ENCODE measurements at places on chromosomes 6 and 20.

GRCh38 chr6:10146715-10147451 lies 268.0 kb downstream of the TFAP2A start:
- DNase-seq: no peak

GRCh38 chr6:167748046-167748445 lies 78.7 kb upstream of the AFDN start:
- no peak for DNase-seq

- DNase-seq: no peak
Observed at GRCh38 chr6:141107591-141108160, 1025.0 kb upstream of the GJE1 start.

DNA sequence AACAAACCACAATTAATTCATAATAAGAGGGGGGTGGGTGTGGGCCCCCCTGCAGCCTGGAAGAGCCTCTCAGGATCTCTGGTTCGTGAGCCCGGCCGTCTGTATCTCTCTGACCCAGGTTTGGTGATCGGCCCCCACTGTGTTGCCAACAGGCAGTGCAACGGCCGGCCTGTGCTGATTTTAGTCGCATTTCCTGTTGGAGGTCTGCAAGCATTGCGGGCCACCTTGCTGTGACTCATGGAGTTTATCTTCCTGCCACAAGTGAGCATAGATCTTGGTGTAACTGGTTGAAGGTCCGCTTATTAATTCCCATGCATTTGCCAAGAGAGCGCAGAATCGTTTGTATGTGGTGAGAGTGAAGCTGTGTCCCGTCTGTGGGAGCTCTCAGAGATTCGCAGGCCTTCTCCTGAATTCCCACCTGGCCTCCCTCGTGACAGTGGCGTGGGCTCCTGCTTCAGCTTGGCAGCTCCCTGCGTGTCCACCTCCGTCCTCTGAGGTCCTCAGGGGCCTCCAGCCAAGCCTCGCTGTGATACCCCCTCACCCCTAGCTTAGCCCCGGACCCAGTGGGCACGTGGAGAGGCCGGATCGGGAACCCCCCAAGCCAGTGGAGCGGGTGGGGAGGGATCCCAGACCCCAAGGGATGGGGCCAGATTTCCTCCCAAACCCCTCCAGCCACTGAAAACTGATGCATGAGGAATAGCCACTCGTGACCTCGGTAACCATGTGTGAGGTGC lies 269.8 kb downstream of the CDH4 start:
- no peak for DNase-seq

DNA sequence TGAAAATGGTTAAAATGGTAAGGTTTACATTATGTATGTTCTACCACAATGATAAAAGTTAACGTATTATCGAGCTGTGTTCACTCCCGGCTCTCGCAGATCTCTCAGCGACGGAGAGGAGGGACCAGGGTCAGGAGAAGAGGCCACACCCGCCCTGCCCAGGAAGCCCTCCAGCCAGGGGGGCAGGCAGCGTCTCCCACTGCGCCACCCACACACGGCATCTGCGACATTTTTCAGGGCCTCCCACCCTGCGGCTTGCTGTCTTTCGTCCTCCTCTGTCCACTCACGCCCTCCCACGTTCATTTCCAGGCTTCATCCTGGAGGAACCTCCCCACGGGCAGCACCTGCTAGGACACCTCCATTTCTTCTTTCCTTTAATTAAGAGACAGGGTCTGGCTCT lies 43.3 kb downstream of the ZBTB46 start:
- no peak for DNase-seq

GRCh38 chr6:89361171-89361570 lies 8.6 kb upstream of the UBE2J1 start:
- DNase-seq: no peak

DNA sequence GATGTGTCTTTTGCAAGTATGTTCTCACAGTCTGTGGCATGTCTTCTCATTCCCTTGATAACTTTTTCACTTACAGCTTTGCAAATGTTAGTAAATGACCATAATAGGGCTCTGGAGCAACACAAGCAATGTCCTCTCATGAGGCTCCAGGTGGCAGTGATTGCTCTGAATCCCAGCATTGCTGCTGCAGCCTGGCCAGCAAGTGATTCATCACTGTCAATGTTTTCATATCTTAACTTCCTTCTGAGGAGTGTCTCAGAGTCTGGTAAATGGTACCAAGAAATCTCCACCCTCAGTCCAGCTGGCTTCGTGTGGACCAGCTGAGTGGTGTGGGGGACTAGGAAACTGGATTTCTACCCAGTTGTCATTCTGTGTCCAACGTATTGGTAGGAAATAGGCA lies 139.6 kb downstream of the MYLK4 start:
- no peak for DNase-seq

DNA sequence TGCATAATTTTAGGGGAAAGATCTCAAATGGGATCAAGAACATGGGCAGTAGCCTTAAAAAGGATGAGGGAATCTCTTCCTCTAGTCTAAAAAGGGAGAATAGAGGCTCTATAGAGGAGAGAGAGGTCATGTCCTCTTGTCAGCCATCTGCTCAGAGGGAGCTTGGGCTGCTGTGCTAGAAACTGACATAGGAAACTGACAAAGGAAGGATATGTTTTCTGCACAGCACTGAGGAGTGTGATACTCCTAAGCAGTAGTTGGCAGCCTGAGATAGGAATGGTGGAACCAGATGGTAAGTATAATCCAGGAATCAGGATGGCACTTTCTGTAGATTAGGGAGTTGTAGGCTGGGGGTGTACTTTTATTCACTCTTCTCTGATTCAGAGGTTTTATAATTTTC lies 59.2 kb downstream of the PTPRA start:
- no peak for DNase-seq

DNA sequence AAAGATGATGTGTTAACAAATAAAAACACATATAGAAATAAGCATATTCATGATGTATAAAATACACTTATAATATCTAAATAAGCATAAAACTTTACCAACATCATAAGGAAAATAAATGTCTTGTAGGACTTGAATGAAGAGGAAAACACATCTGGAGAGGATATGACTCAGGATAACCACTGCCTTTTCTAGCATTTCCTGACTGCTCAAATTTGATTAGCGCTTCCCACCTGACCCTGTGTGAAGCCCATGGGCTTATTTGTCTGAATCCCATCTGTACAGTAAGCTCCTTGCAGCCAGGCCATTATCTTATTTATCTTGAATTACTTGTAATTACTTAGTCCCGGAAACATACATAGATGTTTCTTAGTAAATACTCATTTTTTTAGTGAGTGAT lies 608.6 kb downstream of the COL12A1 start:
- DNase-seq: no peak

GRCh38 chr6:110315869-110316398 lies 42.2 kb downstream of the METTL24 start:
- DNase-seq: no peak

DNA sequence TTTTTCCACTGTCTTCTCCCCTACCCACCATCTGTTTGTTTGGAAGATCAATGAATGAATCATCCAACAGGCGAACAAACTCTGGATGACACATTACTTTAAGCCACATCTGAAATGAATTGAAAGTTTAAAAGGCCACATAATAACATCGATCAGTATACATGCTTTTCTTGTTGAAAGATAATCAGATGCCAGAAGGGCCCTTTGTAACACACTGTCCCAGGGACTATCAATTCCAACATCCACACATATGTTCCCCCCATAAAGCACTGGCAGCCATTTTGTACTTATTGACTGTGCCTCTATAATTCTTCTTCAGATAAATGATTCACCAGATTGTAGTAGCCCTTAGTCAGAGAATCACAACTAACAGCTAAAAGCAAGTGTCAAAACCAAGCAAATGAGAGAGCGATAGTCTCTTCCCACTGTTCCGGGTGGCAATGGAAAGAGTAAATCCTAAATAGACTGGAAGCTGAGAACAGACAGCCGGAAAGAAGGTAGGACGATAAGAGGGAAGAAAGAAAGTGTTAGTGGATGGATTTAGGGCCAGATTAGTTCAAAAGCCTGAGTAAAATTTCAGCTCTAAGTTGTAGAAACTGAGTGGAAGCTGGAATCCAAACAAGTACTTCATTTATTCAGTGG lies 184.9 kb upstream of the TENT5A start:
- no peak for DNase-seq

DNA sequence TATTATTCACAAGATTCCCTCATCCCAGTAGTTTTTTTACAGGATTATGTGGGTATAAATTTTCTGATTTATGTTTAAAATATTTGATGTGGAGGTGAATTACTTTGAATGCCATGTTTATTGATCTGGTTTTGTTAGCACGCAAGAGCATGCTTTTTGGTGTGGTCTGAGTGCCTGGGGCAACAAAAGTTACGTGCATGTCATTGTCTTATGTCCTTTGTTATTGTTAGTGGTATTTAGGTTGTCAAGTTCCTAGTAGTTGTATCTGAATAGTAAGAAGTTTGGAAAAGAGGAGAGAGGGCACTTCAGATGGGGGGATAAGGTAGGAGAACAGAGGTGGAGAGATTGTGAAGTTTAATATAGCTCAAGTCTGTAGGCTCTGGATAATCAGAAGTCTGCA lies 95.0 kb downstream of the ATRN start:
- no peak for DNase-seq

DNA sequence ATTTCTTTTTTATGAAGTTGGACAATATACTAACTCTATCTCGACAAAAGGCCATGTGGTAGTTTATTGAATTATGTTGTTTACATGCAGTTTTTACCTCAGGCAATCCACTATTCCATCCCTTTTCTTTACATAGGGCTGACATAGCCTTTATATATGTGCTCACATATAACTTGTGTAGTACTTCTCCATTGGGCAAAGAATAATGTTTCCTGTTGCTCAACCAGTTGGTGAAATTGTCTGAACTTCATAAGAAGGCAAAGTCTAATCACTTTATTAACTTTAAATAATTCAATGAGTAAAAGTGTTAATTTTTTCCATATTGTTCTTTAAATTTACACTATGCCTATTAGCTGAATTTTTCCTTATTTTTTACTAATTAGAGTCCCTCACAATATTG lies 1272.1 kb downstream of the EPHA7 start:
- no peak for DNase-seq

DNA sequence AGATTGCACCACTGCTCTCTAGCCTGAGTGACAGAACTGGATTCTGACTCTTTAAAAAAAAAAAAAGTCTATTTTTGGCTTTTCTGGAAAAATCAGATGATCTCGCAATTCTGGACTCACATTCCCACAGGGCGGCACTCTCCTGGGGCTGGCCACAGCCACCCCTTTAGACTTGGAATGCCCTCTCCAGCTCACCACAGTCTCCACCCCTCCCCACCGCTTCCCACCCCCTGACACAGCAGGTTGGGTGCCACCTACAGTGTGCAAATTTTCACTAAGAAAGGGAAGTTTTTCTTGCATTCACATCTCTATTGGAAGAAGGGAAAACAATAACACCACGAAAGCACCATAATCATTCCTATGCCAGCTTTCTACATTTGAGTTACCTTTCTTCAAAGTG lies 15.4 kb downstream of the PDRG1 start:
- DNase-seq: no peak

- no peak for DNase-seq
Observed at GRCh38 chr6:44734886-44735629, 347.6 kb downstream of the CDC5L start.

- no peak for DNase-seq
Observed at GRCh38 chr6:126743076-126743475, 375.4 kb upstream of the RSPO3 start.

- peak; percentile 82 for DNase-seq
Observed at GRCh38 chr6:90413867-90414266, 117.2 kb upstream of the BACH2 start.

- DNase-seq: no peak
Observed at GRCh38 chr6:73556836-73557235, 36.0 kb upstream of the EEF1A1 start.

DNA sequence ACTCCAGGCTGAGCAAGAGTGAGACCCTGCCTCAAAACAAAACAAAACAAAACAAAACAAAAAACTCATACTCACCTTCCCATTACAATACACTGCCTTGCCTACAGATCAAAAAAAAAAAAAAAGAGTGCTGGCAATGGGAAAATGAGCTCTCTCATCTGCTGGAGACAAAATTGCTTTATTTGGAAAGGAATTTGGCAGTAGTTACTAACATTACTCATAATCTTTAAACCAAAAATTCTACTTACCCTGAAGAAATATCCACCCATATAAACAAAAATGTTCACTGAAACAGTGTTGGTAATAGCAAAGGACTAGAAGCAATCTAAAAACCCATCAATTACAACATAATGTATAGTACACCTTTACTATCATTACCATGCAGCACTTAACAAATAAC lies 120.4 kb downstream of the RNGTT start:
- DNase-seq: no peak

- DNase-seq: no peak
Observed at GRCh38 chr6:55659304-55659703, 80.3 kb upstream of the HMGCLL1 start.

- no peak for DNase-seq
Observed at GRCh38 chr20:11117808-11118528, 444.2 kb upstream of the JAG1 start.

DNA sequence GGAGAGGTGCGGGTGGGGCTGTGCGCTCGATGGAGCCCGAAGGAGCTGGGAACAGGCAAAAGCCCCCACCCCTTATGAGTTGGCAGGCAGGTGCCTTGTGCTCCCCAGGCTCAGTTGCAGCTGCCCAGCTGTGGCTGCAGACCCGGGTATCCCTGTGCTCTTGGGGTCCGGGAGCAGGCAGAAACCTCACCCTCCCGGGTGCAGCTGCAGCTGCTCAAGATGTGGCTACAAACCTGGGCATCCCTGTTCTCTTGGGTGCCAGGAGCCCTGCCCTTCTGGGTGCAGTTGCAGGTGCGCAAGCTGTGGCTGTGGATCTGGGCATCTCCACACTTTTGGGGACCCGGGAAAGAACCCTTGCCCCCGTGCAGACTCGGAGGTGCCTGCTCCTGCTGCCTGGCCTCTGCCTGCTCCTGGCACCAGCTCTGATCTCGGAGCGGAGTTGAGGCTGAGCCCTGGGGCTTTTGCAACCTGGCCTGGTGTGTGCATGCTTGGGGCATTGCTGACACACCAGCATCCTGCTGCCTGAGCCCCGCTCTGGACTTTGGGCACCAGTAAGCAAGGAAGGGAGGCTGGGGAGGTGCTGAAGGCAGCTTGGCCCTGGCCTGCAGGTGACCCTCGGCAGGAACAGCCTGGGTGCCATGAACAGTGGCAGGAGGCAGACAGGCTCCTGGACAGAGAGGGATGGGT lies 21.6 kb downstream of the OR2J3 start:
- DNase-seq: no peak

GRCh38 chr6:107156617-107157016 lies 41.3 kb upstream of the BEND3 start:
- DNase-seq: no peak

DNA sequence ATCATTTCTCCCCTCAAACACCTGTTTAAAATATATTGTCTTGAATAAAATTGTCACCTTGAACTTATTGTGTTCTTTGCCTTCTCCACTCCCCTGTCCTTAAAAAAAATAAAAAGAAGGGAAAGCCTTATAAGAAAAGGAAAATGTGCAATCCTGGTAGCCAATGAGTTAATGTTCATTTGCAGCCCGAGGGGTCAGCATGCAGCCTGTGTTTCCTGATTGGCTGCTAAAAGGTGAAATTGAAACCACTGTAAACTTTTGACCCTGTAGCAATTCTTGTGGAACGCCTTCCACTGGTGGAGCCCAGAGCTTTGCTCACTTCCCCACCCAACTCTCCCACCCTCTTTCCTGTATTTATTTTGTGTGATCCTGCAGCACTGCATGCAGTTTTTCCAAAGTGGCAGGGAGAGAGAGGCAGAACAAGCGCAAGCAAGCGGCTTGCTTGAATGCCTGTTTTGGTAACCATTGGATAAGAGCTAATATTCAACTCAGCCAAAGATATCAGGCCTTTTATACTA lies 74.9 kb downstream of the NCOA3 start:
- no peak for DNase-seq

- no peak for DNase-seq
Observed at GRCh38 chr6:170038708-170039107, 252.2 kb downstream of the DLL1 start.

- DNase-seq: peak; percentile 51
Observed at GRCh38 chr6:149032599-149033405, 284.7 kb upstream of the TAB2 start.

Data from activated CD4-positive, alpha-beta T cell treated with anti-CD3 and anti-CD28 coated beads, Interleukin-2, amount 50 U/mL, for 4 hours (primary cell).